ENCODE measurements at places on chromosomes 4 and X.

DNA sequence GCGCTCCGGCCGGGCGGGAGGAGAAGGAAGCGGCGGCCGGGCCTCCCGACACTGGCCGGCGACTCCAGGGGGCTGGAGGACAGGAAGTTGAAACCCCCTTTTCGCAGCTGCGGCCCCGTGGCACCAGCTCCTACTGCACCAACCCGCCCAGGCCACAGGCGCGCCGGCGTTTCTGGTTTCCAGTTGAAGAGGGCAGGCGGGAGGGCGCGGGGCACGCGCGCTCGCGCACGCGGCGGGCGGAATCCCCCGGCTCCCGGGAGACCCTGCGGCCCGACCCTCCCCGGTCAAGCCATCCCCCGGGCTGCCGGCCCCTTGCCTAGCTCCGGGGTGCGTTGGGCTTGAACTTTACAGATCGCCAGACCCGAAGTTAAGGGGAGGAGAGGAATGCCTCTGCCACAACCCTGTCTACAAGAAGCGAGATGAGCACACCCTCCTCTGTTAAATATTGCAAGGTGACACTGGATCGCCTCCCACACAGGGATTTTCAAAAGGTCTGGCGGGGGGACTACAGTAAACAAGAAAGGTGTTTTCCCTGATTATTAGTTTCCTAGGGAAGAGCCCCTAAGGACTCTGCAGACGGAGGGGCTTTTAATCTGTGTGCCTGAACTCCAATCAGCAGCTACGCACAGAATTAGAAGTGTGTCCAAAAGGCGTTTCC is 1.4 kb downstream of the ELOVL6 start:
- no peak for DNase-seq

GRCh38 chr4:188783175-188783574 is 643.9 kb downstream of the TRIML1 start:
- DNase-seq, result no peak

DNA sequence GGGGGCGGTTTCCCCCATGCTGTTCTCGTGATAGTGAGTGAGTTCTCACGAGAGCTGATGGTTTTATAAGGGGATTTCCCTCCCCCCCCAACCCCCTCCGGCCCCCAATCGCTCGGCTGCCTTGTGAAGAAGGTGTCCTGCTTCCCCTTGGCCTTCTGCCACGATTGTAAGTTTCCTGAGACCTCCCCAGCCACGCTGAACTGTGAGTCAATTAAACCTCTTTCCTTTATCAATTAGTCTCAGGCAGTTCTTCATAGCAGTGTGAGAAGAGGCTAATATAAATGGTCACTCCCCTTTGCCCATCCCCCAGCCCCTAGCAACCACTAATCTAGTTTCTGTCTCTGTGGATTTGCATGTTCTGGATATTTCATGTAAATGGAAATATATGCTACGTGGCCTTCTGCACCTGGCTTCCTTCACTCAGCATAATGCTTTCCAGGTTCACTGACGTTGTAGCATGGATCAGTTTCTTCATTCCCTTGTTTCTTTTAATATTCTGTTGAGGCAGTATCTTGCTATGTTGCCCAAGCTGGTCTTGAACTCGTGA is 16.4 kb downstream of the GPR143 start:
- no peak for DNase-seq

- DNase-seq, result no peak
Measured at GRCh38 chr4:154064244-154064643, 275.4 kb upstream of the SFRP2 start.

DNA sequence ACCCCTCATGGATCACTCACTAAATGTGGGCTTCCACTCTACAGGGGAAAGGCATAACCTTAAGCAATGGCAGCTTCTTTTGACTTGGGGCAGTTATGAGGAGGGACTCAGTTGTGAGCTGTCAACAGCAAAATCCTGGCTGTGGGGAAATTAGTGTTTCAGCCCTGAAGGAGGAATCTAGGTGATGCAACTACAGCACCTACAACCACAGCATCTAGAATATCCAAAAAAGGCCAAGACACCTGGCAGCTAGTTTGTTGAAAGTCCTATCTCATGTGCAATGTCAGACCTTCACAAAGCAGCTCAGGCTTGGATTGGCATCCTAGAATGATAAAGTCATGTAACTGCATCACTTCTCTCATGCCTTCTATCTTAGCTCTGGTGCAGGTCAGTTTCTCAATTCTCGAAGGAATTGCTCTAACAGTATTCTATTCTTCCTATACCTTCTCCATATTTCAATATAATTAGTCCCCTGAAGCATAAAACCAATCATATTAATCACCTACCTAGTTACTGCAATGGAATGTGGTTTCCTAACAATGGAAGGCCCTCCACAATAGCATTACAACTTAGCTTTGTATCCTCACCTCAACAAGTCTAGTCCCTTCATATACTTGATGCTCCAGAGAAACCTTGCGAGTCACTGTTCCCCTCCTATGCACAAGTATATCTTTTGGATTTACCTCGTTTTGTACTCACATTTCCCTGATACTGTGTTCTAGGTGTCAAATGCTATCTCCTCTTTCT is 5.5 kb upstream of the ANTXR2 start:
- DNase-seq, result no peak

GRCh38 chr4:101264993-101265815 is 82.1 kb downstream of the PPP3CA start:
- DNase-seq, result no peak

DNA sequence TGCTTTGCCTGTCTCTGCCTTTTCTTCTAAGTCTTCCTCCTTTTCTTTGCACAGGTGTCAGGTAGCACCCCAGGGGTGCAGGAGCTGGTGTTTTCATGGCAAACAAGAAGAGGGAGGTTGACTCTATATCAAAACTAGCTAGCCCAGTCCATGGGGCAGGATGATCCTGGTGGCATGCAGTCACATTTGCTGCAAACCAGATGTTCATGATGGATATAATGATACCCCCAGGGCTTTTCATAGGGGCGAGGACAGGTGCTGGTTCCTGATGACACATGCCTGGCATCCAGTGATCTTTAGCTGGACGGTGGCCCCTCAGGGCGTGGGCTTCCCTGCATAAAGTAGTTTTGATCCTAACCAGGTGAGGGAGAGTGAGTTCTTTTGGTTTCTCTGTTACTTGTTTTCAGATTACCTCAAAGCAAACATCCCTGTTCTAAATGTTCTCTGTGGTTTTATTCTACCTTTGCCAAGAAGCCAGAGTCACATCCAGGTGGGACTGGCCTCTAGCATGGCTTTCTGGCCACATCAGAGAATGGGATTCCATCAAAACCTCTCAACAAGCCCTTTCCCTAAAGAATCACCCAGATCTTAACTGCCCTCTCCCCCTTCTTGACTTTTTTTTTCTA is 11.2 kb upstream of the UBA6 start:
- DNase-seq, result no peak

DNA sequence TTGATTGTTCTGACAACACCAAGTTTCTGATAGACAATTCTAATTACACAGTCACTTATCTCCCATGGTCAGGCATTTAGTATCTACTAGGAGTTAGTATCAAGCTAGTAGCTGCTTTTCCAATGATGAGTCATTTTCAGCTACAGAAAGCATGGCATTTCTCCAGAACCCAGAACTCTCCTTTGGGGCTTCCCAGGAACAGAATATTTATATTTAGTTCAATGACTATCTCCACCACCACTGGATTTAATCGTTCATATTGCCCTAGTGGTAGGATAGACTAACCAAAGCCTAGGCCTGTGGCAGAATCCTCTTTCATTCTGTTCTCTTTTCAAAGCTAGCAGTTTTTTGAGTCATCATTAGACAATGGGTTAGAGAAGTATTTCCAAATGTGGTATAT is 569.4 kb downstream of the GABRG1 start:
- DNase-seq, result no peak

DNA sequence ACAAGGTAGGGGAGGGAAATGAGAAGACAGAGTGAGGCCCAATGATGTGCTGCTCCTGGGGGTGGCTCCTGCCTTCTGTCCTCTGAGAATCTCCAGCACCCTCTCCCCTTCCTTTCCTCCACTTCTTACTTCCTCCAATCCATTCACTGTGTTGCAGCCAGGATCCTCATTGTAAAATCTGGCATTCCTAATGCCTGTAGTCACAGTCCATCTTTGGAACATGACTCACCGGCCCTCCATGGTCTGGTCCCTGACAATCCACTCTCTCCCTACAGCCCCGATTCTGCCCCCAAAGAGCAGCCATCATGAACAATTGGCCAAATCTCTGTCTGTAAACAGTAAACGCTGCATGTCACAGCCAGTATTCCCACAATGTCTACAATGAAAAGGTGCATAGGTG is 72.9 kb downstream of the CLNK start:
- no peak for DNase-seq

DNA sequence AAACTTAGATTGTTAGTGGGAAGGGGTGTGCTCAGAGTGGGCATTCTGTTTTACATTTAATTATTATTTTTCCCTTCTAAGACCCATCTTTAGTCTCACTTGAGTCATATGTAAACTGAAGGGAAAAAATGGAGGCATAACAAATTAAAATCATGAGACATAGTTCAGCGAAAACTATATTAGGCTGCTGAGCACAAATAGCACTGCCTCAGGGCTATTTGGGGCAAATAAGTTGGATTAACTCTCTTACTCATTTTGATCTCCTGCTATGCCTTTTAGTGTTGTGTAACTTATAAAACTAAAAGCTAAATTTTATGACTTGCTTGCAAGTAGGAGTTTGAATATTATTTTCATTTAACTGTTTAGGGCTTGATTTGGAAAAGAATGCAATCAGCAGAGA is 1329.2 kb upstream of the PCDH7 start:
- no peak for DNase-seq

DNA sequence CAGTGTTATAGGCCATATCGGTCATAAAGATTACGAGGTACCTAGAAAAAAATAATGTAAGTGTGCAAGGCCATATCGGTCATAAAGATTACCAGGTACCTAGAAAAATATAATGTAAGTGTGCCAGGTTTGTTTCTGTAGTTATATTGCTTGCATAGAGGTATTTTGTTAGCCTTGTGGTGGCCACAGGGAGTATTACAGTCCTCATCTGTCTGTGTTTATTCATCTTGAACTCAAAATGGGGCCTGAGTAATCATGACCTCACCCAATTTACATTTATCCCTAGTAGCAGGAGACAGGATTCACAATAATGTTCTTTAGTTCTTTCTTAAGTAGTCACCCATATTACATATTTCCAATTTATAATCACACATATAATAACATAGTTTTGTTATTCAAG is 459.7 kb downstream of the MID1IP1 start:
- no peak for DNase-seq

- no peak for DNase-seq
Measured at GRCh38 chr4:38332699-38333098, 331.3 kb upstream of the KLF3 start.

GRCh38 chr4:80155316-80155982 is 41.9 kb upstream of the PRDM8 start:
- DNase-seq, result no peak

- peak; percentile 67 for DNase-seq
Measured at GRCh38 chr4:4333265-4333706, 43.2 kb downstream of the ZBTB49 start.

DNA sequence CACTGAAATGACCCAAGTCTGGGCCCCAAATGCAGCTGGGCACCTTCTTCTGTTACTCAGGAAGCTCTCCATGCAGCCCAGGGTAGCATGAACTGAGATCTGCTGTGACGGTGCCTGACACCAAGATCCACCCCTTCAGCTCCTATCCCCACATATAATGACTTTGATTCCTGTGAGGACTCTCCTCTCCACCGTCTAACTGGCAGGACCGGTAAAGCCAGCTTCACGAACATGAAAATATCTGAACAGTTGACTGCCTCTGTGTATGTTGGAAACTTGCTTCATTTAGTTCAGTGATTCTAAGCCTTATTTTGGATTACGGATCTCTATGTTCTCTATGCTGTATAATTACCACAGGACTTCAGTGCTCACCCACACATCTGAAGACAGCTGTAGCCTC is 115.5 kb upstream of the TMEM150C start:
- no peak for DNase-seq

DNA sequence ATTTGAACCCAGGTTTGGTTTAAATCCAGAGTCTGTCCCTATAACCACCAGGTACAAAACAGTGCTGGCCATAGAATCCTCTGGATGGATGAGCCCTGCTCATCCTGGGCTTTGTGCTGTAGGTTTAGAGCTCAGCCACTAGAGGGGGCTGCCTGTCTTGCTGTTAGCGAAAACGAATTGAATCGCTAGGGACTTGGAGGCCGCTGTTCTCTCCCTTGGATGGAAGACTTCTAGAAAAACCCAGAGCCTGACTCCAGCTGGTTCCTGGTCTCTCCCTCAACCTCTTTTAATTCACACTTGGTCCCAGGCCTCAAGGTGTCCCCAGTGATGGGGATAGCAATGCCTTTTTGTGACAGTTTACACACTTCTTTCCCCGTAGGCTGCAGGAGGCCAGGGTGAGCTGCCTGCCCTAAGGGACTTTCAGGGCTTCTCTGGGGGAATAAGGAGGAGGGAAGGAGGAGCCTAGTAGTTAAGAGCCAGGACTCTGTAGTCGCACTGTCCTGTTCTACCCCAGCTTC is 8.7 kb downstream of the RIPPLY1 start:
- DNase-seq, result peak; percentile 40

DNA sequence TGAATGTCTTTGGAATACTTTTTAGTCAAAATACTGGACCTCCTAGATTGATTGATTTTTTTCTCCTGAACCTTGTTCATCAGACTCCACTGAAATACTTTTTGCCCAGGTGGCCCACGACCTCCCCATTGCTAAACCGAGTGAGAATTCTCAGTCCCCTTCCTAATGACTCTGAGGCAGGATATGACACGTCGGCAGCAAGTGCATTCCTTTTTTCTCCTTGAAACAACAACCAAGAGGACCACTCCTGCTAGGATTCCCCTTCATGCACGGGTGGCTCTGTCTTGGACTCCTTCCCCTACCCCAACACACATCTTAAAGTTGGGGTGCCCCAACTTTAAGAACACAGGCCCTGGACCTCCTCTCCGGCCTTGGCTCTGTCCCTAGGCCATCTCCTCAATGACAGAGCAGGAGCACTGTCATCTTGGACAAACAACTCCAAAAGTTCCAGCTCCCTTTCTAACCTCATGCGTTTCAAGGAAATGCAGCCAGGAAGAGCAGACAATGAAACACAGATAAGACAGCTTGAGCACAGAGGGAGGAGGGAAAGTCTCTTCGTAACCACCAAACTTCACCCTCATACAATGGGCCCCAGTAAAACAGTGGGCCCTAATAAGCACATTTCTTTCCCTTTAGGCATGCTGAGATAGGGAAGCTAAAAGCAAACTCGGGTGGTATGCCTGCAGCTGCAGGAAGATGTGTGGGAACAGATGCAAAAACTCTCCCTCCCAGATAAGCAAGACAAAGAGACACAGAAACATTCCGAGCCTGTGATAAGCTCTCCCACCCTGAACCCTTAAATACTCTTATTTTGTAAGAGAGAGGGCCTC is 33.9 kb downstream of the ZBTB49 start:
- DNase-seq, result no peak
